ENCODE measurements at places on chromosomes 13 and 19.

GRCh38 chr19:12940897-12941296 is 2.5 kb downstream of the CALR start:
- no peak for DNase-seq

- no peak for DNase-seq
Observed at GRCh38 chr13:50915565-50915964, 6.0 kb downstream of the RNASEH2B start.

GRCh38 chr19:37929355-37929923 is 22.4 kb downstream of the SIPA1L3 start:
- no peak for DNase-seq

- no peak for DNase-seq
Observed at GRCh38 chr19:2665103-2665502, 37.4 kb downstream of the GNG7 start.

DNA sequence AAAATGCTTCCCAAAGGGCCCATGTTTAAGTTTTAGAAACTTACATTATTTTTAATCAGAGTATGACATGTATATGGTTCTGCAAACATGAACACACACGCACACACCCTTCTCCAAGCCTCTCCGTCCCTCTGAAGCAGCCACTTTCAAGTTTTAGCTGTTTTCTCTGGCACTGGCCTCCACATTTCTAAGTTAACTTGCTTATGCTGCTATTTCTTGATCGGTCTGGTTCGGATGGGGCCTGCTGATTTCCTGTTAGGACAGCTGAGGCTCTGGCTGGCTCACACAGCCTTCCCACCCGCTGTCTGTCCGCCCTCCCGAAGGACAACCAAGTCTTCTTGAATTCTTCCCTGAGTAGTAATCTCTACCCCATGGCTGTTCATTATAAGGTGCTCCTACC is 4.4 kb downstream of the SPC24 start:
- DNase-seq, result no peak

- DNase-seq, result no peak
Observed at GRCh38 chr13:71517004-71517403, 350.0 kb downstream of the DACH1 start.

DNA sequence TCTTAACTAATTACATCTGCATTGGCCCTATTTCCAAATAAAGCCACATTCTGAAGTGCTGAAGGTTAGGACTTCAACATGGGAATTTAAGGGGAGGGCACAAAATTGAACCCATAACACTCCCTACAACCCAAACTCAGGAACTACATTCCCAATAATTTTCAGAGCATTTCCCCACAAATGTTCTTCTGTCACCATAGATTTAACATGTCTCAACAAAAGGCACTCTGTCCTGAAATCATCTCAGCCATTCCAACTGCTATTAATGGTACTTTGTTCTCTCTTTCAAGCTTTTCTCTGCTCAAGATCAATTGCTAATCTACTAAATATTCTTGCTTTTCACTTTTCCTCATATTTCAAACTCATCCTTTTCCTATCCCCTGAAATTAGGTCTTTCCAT is 74.0 kb upstream of the SOX1 start:
- no peak for DNase-seq

DNA sequence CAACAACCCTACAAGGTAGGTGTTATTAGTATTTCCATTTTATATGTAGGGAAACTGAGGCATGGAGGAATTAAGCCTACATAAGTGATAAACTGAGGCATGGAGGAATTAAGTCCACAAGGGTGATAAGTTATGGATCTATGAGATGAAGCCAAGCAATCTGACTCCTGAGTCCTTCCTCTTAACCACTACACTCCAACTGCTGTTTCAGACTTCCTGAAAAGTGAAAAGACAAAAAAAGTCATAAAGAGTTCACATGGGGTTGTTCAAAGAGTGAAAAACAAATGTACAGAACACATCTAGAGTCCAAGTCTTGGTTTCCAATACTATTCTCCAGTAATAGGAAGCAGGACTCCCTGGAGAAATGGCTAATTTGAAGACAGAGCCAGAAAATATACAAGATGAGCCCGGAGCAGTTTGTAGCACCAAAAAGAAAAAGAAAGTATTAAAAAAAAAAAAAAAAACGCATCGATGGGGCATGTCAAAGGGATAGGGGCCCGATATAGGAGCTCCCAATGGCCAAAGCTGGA is 12.1 kb downstream of the CRYL1 start:
- no peak for DNase-seq

GRCh38 chr13:104295537-104295936 is 1229.3 kb upstream of the SLC10A2 start:
- no peak for DNase-seq

GRCh38 chr19:8319807-8320520 is 1.2 kb downstream of the NDUFA7 start:
- no peak for DNase-seq

GRCh38 chr19:12794196-12794941 is 3.1 kb downstream of the JUNB start:
- no peak for DNase-seq

- DNase-seq, result no peak
Observed at GRCh38 chr13:34555988-34556387, 386.1 kb upstream of the NBEA start.

GRCh38 chr13:81381560-81381959 is 1040.6 kb upstream of the SPRY2 start:
- no peak for DNase-seq

GRCh38 chr19:35753634-35754369 is 3.0 kb downstream of the HSPB6 start:
- DNase-seq, result peak; percentile 9

- DNase-seq, result no peak
Observed at GRCh38 chr19:37982655-37983054, 75.6 kb downstream of the SIPA1L3 start.

DNA sequence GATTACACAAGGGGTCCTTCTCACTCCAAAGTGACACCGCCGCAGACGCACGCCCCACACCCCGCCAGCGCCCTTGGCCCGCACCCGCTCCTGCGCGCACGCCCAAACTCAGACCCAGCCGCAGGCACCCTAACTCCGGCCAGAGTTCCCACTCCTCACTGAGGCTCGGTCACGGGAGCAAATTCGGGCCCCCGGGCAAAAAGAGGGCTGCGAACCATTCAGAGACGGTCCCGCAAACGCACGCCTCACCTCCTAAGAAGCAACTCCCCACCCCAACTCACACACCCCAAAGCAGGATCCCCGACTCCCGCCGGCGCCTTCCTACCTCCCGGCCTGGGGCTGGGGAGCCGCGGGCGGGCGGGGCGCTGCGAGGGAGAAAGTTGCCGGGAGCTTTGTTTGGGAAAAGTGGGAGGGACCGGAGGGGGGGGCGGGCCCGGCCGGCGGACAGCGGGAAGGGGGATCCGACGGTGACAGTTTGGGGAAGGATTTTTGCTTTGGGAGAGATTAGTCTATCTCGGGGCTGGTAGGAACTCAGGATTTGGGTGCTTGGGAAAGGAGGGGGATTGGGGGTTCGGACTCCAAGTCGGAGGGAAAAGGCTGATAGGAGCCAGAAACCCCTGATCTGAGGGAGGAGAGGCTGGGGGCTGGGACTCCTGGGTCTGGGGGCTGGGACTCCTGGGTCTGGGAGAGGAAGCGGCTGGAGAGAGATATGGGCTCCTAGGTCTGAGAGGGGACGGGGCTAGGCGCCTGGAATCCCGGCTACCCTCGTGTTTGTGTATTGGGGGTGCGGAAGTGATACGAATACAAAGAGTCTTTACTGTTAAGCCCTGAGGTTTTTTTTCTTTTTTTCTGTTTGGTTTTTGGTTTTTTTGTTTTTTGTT is at the start of gene TEAD2:
TEAD2 (minus strand) TSS at position 369 of the 881 bp plus-strand sequence. CDS start 2,341 bp downstream, outside the sequence.
- DNase-seq, result peak; percentile 75

- DNase-seq, result no peak
Observed at GRCh38 chr13:50846861-50847475, 3.5 kb upstream of the DLEU7 start.

DNA sequence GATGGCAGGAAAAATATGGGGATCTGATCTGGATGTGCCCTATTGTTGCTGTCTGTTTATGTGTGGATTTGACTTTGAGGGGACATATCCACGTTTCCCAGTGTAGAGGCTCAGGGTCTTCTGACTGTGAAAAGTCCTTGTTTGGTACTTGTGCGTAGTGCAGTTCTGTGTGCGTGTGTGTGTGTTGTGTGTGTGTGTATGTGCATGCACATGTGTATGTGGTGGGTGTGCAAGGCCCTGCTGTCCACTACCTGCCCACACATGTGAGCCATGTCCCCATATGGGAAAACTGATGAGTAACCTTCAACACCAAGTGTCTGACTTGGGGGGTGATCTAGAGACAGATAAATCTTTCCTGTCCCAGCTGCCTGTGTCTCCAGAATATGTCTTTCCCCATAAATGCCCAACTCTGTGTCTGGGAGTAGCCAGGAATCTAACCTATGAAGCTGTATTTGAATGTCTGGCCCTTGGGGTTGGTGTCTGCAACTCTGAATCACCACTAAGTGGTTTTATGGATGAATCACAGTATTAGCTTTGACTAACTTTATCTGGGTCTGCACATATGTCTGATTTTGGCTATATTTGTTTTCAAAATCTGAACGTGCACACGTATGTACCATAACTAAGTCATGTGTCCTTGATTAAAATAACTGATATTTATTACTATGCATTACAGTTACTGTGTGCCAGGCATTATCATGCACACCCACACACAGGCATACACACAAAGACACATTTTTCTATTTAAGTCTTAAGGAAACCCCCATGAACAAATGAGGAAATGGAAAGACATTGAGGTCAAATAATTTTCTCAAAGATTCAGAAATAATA is 17.4 kb downstream of the KLK2 start:
- no peak for DNase-seq

- DNase-seq, result no peak
Observed at GRCh38 chr13:95298169-95298965, 2.9 kb downstream of the ABCC4 start.

DNA sequence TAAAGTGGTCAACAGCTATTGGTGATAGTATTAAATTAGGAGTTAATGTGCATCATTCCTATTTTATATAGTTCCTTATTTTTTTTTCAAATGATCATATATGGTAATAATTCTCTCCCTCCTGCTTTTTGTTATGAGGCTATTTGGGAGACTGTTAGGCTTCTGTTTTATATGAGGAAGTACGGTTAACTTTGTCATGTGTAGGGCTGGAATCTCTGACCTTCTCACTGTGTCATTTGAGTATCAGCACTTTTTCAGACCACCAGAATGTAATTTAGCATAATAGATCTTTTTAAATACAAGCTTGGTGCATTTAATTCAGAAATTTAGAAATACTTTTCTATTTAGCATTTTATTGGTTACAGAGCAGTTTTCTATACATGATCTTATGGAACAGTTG is 7.7 kb downstream of the DGKH start:
- DNase-seq, result no peak

DNA sequence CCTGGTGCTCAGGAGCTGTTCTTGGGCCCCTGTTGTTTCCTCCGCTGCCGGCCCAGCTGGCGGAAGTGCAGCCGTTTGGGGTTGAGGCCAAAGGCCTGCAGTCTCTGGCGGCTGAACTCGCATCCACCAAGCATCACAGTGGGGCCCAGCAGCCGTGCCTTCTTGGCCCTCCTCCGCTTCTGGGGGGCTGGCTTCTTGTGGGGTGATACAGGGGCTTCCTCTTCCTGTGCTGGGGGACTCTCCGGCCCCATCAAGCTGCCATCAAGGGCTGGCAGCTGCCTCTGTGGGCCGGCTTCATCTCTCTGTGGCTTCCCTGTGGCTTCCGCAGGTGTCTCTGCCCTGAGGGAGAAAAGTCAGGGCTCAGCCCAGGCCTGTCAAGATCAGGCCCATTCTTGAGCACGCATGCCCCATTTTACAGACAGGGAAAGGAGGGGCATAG is 10.3 kb downstream of the ATG4D start:
- DNase-seq, result peak; percentile 46

GRCh38 chr19:2589441-2589840 is 113.1 kb downstream of the GNG7 start:
- no peak for DNase-seq

DNA sequence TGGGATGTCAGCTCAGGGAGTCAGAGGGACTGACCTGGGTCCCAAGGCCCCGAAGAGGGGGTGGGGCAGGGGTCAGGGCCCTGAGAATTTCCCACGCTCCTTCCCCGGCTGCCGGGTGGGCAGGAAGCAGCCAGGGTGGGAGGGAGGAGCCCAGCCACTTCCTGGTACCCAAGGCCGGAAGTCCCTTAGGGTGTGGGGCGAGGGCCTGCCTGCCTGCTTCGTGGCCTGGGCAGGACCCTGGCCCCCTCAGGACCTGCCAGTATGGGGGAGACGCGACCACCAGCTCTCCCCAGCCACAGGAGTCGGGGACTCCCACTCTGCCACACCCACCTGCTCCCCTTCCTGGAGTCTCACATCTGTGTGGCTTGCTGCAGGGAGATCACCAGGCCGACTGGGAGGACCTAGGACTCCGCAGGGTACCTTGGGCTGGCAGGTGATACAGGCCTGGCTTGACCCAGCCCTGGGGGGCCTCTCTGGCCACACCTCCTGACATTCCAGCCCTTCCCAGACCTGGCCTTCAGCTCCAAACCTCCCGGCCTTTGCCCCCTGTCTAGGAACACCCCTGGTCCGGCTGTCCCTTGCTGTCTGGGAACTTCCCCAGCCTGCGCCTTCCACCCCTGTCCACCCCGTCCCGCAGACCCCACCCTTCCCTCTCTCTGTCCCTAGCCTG is 9.8 kb upstream of the CIRBP start:
- DNase-seq, result peak; percentile 88

GRCh38 chr19:39974377-39975155 is 3.6 kb downstream of the PSMC4 start:
- no peak for DNase-seq

GRCh38 chr13:24557081-24557480 is 44.5 kb upstream of the PARP4 start:
- no peak for DNase-seq

GRCh38 chr19:15452111-15453047 is 2.6 kb upstream of the WIZ start:
- peak; percentile 89 for DNase-seq

- DNase-seq, result peak; percentile 52
Observed at GRCh38 chr19:15101479-15102082, 5.6 kb upstream of the SYDE1 start.

- DNase-seq, result no peak
Observed at GRCh38 chr13:106529415-106530170, 5.9 kb downstream of the EFNB2 start.

- DNase-seq, result no peak
Observed at GRCh38 chr19:8204961-8205360, 4.2 kb upstream of the CERS4 start.

DNA sequence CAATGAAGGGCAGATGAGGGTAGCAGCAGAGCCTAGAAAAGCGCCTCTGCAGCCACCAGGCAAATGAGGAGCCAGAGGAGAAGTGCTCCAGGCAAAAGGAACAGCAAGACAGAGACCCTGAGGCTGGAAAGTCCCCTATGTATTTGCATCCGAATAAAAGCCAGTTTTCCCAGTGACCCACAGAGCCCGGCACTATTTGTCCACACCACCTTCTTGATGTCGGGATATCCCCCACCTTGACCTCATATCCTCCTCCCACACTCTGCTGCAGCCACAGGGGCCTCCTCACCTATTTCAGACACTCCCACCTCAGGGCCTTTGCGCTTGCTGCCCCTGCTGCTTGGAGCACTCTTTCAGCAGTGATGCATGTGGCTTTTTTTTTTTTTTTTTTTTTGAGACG is 6.6 kb downstream of the ATG4D start:
- no peak for DNase-seq

- no peak for DNase-seq
Observed at GRCh38 chr13:22049384-22049783, 378.5 kb downstream of the FGF9 start.
